ENCODE measurements at places on chromosomes 7 and 10.

DNA sequence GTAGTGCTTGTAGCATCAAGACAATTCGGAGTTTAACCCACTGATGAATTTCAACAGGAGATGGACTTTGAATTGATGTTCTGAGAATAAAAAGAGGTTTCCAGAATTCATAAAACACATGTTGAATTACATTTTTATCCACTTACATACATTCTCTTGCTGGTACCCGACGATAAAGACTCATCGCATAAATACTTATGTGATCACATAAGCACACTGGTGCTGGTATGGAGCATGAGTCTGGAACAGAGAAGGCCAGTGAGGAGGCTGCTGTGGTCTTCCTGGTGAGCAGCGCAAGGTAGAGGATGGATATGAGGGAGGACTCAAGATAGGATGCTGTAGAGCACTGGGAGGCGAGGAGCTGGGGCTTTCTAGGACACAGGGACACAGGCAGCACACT lies 109.0 kb downstream of the RNF216 start:
- DNase-seq: no peak

GRCh38 chr7:141456711-141457110 lies 94.5 kb upstream of the AGK start:
- DNase-seq: no peak

DNA sequence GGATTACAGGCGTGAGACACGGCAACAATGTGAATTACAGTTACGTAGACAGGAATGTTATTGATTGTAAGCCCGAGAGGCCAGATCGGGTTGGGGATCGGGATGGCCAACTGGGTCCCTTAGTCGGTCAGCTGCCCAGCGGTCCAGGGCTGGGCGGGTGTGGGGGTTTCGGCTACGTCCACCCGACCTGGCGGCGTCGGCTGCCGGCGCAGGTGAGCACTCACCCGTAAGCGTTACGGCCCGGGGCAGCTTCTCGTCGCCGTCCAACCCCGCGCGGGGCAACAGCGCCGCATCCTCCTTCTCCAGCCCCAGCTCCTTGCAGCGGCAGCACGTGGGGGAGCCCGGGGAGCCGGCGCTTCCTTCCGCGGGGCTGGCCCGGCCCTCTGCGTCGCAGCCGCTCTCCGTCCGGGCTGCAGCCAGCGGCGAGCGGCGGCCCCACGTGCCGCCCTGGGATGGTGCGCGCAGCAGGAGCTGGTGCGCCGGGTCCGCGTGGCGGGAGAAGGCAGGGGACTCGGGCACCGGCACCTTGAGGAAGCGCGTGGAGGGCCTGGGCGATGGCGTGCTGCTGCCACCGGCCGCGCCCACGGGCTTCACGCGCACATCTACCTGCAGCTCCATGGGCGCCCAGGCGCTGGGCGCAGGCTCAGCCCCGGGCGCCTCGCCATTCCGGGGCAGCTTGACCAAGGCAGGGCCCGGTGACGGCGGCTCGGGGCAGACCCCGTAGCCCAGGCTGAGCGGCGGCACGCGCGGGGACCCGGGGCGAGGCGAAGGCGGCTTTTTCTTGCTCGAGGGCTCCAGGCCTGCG lies 609 bp downstream of the KLRG2 start:
- DNase-seq: peak; percentile 31

DNA sequence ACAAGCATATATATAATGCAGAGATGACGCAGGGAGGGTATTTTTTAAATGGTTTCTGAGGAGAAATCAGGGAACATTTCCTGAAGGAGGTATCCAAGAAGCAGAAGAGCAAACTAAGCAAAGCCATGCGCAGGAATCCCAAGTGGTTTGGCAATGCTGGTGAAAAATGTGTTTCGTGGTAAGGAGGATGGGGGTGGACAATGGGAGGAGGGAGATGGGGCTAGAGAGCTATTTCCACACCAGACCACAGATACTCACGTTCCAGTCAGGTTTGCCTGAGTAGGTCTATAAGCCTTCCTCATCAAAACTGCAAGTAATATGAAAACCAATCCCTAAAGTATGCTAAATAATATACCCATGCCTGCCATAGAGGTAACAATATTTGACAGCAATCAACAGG lies 223.7 kb upstream of the MKLN1 start:
- no peak for DNase-seq

GRCh38 chr10:60732807-60733516 lies 45.3 kb upstream of the CDK1 start:
- no peak for DNase-seq

DNA sequence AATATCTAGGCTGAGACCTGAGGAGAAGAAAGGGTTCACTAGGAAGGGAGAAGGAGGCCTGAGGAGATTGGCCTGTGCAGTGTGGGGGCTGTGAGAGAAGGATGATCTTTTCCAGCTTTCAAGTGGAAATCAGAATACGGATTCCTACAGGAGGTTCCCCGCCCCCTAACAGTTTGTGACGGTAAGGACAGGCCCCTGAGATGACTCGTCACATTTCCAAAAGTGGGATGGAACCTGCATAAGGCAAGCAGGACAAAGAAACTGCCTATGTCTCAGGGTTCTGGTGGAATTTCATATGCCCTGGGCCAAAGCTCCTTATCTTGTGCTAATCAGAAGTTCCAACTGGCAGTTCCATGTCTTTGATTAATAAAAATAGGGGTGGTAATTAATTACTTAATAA lies 275.6 kb downstream of the SNX10 start:
- no peak for DNase-seq

DNA sequence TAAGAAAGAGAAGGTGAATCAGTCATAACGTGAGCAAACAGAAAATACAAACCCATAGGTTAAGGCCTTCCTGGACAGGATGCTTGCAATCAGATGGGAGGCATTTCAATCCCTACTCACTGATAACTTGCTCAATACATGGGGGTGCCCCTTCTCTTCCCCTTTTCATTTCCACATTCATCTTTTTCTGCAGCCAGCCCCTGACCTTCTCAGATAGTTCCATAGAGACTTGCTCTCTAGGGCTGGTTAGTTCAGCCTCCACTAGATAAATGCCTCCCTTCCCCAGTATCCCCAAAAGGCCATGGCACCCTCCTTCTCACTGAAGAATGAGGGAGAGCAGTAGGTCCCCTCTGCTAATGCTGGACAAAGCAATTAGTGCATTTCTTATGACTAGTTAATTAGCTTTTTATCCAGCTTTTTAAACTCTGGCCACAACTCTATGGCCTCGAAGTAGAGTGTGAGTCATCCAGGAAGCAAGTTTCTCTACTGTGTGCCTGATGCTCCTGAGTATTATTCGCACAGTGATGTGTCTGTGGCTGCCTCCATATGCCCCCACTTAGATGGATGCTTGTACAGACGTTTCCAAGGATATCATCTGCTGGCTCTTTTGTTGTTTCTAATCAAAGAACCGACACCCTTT lies 12.7 kb downstream of the CHN2 start:
- DNase-seq: no peak

DNA sequence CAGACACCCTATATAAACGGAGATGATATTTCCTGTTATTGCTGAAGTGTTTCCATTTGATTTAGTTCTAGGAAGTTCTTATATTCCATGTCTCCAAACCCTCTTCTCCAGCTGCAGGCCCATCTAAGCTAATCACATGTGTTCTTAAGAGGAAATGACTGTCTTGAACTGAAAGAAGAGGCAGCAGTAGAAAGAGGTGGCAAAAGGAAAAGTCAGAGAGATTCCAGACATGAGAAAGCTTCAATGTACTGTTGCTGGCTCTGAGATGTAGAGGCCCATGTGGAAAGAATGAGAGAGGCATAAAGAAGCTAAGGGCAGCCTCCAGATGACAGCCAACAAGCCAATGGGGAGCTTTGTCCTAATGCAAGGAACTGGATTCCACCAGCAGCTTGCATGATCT lies 287.2 kb downstream of the GFRA1 start:
- no peak for DNase-seq

GRCh38 chr10:119120413-119120867 lies 16.5 kb downstream of the DENND10 start:
- no peak for DNase-seq

- DNase-seq: no peak
These were observed 108.7 kb downstream of the TYW1 start for GRCh38 chr7:67105377-67105776.

DNA sequence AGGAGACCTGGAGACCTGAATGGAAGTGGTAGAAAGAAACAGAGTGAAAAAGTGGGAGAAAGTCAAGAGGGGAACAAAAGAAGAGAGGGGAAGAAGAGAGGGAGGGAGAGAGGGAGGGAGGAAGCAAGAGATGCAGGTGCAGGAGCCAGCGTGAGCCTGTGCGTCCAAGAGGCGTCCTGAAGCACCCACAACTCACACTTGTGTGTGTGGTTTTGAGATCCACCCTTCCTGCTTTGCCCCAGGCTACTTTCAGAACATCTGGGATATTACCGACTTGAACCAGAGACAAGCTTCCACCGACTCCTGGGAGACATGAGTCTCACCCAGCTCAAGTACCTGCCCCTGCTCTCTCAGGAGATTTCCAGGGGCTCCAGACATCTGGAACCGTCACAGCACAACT lies 9.8 kb downstream of the AFAP1L2 start:
- no peak for DNase-seq

- DNase-seq: no peak
These were observed 1281.2 kb upstream of the SORCS1 start for GRCh38 chr10:108445746-108446145.

- DNase-seq: no peak
These were observed 159.3 kb downstream of the TNS3 start for GRCh38 chr7:47422611-47423010.

DNA sequence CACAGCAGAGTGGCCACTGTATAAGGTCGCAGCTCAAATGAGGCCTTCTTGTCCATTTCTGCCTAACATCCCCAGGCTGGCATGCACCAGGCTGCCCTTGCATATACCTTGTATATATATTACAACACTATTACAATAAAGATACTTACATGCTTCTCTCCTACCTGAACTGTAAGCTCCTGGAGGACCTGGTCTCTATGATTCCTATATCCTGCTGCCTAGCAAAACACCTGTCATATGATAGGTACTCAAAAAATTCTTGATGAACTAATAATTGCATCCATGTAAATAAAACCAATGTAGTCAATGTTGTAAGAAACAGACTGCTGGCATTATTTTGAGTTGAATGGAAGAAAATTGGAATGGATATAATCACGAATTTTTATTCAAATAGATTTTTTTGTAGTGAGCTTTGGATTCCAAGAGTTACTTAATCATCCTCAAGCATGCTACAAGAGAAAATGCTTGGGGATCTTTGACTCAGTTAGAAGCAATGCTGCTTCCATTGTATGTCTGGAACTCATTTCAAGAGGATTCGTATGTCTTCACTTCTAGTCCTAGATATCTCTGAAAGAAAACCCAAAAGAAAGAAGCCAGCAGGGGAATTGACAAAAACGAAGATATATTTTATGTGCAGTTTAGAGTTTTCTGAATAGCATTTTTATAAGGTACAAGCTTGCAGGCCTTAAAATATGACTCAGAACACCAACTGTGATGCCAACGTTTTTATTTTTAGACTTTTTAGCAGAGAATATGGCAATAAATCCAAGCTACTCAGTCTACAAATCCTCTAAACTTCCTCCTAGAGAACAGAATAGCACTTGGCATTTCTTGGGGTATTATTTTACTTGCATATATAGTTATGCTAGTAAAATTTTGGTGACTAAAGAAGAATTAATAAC lies 53.1 kb downstream of the OSBPL3 start:
- no peak for DNase-seq

DNA sequence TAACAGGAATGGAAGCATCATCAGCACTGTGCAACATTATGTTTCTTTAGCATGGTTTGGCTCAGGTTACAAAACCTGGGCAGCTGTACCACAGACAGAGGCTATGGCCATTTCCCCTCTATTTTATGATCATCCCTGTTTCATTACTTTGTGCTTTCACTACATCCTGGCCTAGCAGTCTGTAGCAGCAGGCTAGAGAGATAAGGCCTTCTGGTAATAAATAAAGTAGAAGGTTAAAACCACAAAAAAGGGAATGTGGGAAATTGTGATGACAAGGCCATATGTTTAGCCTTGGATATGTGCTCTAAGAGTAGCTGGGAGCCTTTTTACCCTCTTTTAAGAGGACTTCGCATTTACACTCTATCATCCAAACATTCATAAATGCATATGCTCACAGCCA lies 266.2 kb upstream of the PHF14 start:
- no peak for DNase-seq

- DNase-seq: peak; percentile 59
These were observed 750 bp downstream of the ZNF398 start for GRCh38 chr7:149147752-149148653.

GRCh38 chr10:3532644-3533043 lies 252.4 kb downstream of the KLF6 start:
- DNase-seq: no peak

DNA sequence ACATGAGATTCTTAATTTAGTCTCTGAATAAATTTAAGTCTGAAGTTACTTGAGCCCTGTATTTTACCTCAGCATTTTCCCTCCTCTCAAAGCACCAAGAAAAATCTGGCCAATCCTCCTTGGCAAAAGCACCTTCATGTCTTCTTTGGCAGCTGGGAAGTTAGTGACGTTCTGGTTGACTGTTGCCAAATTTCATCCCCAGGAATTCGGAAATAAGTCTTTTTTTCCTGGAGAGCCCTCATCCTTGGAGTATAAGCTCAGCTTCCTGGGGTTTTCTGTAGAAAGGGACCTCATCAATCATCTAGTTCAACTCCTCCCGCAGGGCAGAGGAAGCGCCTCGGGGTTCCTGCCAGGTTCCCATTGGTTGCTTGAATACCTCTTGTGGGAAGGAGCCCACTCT lies 377.6 kb downstream of the PHTF2 start:
- no peak for DNase-seq

DNA sequence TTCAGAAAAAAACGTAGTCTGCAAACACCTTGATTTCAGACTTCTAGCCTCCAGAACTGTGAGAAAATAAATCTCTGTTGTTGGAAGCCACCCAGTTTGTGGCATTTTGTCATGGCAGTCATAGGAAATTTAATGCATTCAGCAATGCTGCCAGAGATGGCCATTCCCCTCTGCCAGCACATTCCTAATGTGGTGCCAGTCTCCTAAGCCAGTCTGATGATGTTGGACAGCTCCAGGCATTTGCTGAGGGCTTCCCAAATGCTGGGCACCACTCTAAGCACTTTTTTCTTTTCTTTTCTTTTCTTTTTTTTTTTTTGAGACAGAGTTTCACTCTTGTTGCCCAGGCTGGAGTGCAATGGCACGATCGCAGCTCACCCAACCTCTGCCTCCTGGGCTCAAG lies 666.7 kb upstream of the C7orf33 start:
- no peak for DNase-seq

GRCh38 chr7:87000344-87000743 lies 59.1 kb downstream of the ELAPOR2 start:
- DNase-seq: no peak

- DNase-seq: no peak
These were observed 570.4 kb upstream of the ANKRD30A start for GRCh38 chr10:36555036-36555435.

- no peak for DNase-seq
These were observed 109.8 kb upstream of the PALS2 start for GRCh38 chr7:24463474-24463873.

- DNase-seq: no peak
These were observed 20.6 kb upstream of the FAM180A start for GRCh38 chr7:135769005-135769802.

Data from neuronal stem cell (in vitro differentiated cells).